ENCODE measurements at places on chromosomes 4 and X. TPM values are rescaled to one million over a fixed set of nuclear protein-coding genes. Genes with fewer than 3 reads are reported as not detected.

DNA sequence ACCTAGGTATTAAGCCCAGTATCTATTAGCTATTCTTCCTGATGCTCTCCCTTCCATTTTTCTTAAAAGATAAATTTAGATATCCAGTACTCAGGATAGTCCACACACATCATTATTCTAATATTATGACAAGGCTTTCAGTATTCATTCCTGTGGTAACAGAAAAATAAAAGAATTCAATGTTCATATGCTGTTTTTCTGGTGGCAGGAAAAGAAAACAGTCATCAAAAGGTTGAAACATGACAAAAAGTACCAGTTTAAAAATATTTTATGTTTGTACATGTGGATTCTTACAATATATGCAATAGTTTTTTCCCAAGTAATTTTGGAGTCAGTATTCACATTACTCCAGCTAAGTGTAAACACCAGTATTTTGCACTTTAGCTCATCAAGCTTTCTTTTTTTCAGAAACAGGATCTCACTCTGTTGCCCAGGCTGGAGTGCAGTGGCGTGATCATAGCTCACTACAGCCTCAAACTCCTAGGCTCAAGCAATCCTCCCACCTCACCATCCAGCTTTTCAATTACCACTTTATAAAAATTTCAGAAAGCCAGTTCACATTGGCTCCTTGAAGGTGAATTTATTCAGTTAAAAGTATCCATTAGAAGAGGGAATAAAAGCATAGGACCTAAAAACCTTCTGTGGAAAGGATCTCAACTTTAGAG is 2.3 kb downstream of the APBB2 start:
- DNase-seq = no peak
- no peak overlapping the region for H3K4me3 ChIP-seq
- no peaks in the 10 kb centered on the region for H3K27me3 ChIP-seq
- H3K36me3 ChIP-seq = no peaks in the 10 kb centered on the region

DNA sequence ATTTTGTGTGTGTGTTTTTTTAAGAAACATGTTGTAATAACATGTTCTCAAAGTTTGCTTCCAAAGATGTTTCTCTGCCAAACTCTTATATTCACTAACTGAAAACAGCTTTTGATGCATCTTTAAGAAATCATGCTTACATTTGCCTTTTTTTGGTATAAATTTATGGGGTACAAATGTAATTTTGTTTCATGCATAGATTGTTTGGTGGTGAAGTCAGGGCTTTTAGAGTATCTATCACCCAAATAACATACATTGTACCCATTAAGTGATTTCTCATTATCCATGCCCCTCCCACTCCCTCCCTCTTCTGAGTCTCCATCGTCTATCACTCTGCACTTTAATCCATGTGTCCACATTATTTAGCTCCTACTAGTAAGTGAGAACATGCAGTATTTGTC is 30.8 kb downstream of the SPINK2 start:
- no peaks in the 10 kb centered on the region for H3K4me1 ChIP-seq
- no peak overlapping the region for H3K4me3 ChIP-seq
- H3K36me3 ChIP-seq = no peaks in the 10 kb centered on the region
- H3K27me3 ChIP-seq = no peaks in the 10 kb centered on the region

- H3K27ac ChIP-seq = no peak overlapping the region
- H3K4me3 ChIP-seq = no peak overlapping the region
- no peaks in the 10 kb centered on the region for H3K4me1 ChIP-seq
- DNase-seq = no peak
- no peaks in the 10 kb centered on the region for H3K36me3 ChIP-seq
Observed at GRCh38 chr4:129248621-129249020, 152.7 kb downstream of the C4orf33 start.

- no peak overlapping the region for H3K4me3 ChIP-seq
- H3K36me3 ChIP-seq = no peaks in the 10 kb centered on the region
- H3K27ac ChIP-seq = peak overlapping the region; percentile 73
- H3K4me1 ChIP-seq = peaks cover 3% of the 10 kb centered on the region
Observed at GRCh38 chr4:23717528-23718248, 172.2 kb downstream of the PPARGC1A start.

DNA sequence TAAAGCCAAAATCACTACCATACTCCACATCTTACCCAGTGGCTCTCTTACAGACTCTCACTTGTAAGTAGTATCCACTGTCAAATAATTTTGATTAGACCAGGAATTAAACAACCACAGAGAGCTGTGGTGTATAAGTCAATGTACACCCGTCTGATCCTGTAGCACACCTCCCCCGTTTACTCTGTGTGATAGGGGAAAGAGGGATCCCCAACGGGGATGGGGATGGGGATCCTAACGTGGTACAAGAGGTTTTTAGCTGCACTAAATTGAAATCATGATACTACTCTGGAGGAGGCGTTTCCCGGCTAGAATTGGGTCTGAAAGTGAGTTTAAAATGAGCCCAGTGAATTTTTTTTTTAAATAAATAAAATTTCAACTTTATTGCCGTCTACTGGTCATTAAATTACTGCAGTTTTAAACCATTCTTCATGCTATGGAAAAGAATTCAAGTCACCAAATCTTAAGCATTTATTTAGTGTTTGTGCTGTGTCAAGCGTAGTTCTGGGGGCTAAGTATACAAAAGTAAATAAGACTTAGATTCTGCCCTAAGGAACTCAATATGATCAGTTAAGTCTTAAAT is 76.6 kb downstream of the INTS12 start:
- DNase-seq = no peak
- no peaks in the 10 kb centered on the region for H3K36me3 ChIP-seq
- H3K4me1 ChIP-seq = no peaks in the 10 kb centered on the region
- H3K4me3 ChIP-seq = no peak overlapping the region
- no peak overlapping the region for H3K27ac ChIP-seq

DNA sequence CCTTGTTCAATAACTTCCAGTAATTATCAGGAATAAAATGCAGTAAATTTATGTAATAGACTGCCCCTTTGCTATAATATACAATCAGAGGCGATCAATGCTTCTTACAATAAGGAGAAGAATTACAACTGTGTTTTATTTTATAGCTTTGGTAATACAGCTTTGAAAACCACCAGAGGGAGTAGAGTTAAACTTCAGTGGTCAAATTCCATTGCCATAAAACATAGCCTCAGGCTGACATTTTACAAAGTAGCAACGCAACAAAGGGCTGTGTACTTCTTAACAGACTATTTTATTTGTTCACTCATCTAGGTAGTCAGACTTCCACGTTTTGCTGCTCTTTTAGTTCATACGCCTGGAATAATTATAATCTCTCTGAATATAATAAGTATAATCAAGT is 58.5 kb downstream of the TEX13C start:
- DNase-seq = no peak
- H3K4me1 ChIP-seq = no peaks in the 10 kb centered on the region
- H3K27ac ChIP-seq = no peak overlapping the region
- no peaks in the 10 kb centered on the region for H3K36me3 ChIP-seq
- no peaks in the 10 kb centered on the region for H3K27me3 ChIP-seq

DNA sequence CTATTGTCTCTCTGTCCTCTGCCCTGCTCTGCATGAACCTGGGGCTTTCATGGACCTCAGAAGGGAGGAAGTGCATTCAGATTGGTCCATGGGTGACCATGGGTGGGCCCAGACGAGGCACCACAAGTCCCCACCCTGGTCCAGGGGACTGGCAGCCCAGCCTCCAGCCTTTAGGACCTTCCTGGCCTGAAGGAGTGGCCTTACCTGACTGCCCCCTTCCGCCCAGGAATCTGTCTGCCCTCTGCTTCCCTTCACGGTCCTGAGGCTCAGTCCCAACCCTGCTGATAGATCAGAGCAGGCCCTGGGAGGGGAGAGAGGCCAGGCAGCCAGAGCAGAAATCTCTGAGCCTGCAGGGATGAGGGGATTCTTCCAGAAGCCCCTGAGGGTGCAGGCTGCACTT is 455.4 kb downstream of the PCDH18 start:
- no peak overlapping the region for H3K4me3 ChIP-seq
- H3K27me3 ChIP-seq = no peaks in the 10 kb centered on the region
- H3K36me3 ChIP-seq = no peaks in the 10 kb centered on the region
- H3K4me1 ChIP-seq = no peaks in the 10 kb centered on the region

GRCh38 chrX:55522596-55523276 is 33.1 kb upstream of the USP51 start:
- H3K27ac ChIP-seq = no peak overlapping the region
- no peaks in the 10 kb centered on the region for H3K36me3 ChIP-seq
- no peaks in the 10 kb centered on the region for H3K4me1 ChIP-seq
- H3K4me3 ChIP-seq = no peak overlapping the region

DNA sequence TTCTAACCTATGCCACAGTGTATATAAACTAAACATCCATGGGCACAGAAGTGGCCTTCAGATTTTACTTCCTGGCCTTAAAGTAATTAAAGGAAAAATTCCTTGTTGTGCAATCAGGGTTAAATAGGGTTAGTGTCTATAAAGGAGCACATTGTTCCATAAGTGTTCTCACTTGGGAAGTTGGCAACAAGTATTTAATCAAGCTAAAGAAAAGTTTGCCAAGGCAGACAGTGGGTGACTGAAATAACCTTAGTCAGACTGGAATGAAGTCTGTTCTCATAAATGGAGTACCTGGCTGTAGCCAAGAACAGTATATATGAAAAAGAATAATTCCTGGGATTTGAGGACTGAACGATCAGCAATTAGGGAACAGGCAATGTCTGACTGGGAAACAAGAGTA is 213.6 kb downstream of the HTR2C start:
- no peak for DNase-seq
- no peaks in the 10 kb centered on the region for H3K27me3 ChIP-seq
- H3K36me3 ChIP-seq = no peaks in the 10 kb centered on the region
- no peaks in the 10 kb centered on the region for H3K4me1 ChIP-seq
- H3K4me3 ChIP-seq = no peak overlapping the region
- H3K27ac ChIP-seq = no peak overlapping the region

DNA sequence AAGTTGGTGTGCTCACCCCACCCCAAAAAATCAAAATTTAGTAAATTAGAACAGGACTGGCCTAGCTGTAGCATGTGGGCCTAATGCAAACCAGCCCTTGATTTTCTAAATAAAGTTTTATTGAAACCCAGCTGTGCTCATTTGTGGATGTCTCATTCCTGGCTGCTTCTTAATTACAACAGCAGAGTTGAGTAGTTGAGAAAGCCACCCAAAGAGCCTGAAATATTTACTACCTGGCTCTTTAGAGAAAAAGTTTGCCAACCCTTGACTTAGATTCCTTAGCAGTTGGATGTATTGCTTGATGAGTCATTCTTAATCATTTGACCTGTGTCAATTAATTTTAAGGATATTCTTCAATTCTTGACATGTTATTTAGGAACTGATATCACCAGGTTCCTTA is 168.3 kb upstream of the PUDP start:
- DNase-seq = no peak
- no peak overlapping the region for H3K4me3 ChIP-seq
- H3K27ac ChIP-seq = no peak overlapping the region
- no peaks in the 10 kb centered on the region for H3K36me3 ChIP-seq
- H3K27me3 ChIP-seq = no peaks in the 10 kb centered on the region
- no peaks in the 10 kb centered on the region for H3K4me1 ChIP-seq

- H3K27ac ChIP-seq = no peak overlapping the region
- no peak for DNase-seq
- H3K4me3 ChIP-seq = no peak overlapping the region
- H3K27me3 ChIP-seq = no peaks in the 10 kb centered on the region
- H3K4me1 ChIP-seq = no peaks in the 10 kb centered on the region
- no peaks in the 10 kb centered on the region for H3K36me3 ChIP-seq
Observed at GRCh38 chr4:7557456-7557855, 122.7 kb upstream of the PSAPL1 start.

The GABRB1 gene
- total RNA-seq = not detected

The F8A1 gene
- 32.8 TPM for total RNA-seq

The SHOX gene
- total RNA-seq = 0.11 TPM

The SERTM2 gene
- total RNA-seq = not detected

The CXorf38 gene
- 19.5 TPM for total RNA-seq

The LRAT gene
- total RNA-seq = 0.42 TPM

The FHIP1A gene
- total RNA-seq = 33.4 TPM
